ENCODE measurements at places on chromosomes 6 and 20.

- DNase-seq, result no peak
Observed at GRCh38 chr20:16018881-16019280, 554.4 kb downstream of the KIF16B start.

DNA sequence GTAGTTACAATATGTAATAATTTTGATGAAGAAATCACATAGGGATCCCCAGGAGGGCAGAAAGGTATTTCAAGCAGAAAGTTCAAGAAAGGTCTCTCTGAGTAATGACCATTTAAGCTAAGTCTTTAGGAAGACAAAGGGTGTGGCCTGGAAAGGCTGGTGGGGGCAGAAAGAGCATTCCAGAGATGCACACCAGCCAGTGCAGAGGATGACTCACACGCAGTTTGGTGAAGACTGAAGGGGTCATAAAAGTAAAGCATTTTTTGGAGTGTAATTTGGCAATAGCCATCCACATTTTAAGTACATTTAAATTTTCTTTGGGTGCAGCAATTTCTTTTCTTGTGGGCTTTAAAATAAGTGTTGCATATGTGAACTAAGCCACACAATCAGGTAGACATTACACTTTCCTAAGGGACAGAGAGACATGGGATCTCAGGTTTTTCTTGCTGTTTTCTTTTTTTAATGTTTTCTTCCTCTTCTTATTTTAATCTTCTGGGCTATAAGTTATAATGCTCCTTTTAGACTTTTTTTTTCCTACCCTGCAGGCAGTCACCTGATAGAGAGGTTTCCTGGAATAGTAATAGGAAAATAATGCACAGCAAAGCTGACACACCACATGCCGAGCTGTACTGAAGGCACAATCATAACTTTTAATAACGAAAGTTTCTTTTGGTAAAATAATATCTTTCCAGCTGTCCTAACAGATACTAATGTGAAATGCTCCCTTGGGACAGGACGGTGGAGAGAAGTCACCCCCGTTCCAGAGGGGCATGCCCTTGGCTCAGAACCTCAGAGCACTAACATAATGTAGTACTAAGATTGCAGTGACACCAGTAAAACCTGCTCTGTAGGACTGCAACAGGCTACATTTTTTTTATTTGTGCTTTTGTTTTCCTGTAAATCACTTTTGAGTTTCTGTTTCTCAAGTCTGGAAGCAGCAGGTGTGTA lies 49.6 kb upstream of the PTPRK start:
- no peak for DNase-seq

DNA sequence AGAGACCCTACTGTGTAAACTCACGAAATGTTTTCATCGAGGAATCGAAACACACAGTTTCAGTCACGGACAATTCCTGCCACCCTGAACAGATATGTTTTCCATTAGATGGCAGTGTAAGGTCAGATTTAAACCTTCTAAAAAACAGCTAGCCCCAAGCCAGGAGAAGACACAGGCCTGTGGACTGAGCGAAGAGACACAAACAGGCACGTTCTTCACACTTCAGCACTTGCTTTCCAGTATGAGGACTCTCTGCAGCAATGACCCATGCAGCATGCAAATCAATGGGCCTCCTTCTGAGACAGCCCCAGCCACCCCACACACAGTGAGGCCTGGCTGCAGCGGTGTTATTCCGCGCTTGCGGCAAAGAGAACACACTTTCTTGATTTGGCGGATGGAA lies 31.9 kb downstream of the HUS1B start:
- DNase-seq, result no peak

- no peak for DNase-seq
Observed at GRCh38 chr20:54113566-54113965, 43.2 kb upstream of the BCAS1 start.

DNA sequence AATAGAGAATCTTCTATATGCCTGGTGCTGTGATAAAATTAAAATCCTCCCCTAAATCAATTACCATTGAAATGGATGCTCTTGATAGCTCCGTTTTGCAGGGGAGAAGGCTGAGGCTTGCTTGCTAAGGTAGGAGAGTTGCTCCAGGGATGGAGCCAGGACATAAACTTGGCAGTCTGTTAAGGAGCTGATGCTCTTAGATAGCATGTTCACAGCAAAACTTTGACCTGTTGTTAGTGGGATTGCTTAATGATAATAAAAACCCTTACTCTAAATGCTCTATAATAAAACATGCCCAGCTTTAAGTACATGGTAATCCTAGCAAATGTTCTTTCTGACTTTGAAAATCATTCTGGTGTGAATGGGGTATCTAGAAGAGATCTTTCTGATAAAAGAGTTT lies 228.4 kb upstream of the JAG1 start:
- DNase-seq, result no peak

DNA sequence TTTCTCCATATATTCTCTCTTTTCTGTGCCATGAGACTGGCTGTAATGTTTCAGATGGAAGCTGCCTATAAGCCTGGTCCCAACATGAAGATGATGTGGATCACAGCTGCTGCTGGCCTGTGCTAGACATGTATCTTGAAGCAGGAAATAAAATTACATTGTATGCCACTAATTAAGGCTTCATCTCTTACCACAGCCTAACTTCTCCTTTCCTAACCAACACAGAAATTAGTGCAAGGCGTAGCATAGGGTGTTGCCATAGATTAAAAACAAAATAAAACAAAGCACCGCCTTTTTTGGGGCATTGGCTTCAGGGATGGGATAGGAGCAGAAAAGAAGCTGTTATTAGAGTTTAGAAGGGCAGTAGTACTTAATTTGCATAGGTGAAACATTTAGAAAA lies 4.7 kb upstream of the SLC17A4 start:
- no peak for DNase-seq

DNA sequence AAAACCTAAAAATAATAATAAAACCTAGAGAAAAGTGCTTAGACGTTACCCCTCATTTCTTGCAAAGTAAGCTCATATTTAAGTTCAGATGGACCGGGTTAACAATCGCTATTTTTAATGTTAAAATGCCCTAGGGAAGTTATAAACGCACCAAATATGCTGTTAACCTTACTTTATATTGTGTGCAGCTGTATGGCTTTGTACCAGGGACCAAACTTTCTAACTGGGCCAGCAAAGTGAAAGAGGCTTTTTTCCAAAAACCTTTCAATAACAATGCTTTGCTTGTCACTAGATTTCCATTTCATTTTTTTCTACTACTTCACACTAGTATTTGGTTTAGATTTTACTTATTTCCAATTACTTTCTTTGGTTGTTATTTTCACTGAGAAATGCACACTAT lies 248.5 kb downstream of the FOXC1 start:
- DNase-seq, result no peak

DNA sequence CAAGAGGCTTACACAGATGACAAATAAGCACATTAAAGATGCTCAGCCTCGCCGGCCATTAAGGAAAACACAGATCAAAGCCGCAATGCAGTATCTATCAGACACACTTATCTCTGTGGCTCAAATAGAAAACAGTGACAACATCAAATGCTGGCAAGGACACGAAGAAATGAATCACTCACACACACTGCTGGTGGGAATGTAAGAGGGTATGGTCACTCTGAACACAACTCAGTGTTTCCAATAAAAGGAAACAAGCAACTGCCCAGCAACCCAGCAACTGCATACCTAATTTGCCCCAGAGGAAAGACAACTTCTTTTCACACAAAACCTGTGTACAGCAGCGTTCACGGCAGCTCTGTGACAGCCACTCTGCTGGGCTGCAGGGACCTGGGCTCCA lies 155.8 kb downstream of the WDR27 start:
- DNase-seq, result no peak

- DNase-seq, result no peak
Observed at GRCh38 chr6:150163970-150164369, 21.1 kb downstream of the PPP1R14C start.

DNA sequence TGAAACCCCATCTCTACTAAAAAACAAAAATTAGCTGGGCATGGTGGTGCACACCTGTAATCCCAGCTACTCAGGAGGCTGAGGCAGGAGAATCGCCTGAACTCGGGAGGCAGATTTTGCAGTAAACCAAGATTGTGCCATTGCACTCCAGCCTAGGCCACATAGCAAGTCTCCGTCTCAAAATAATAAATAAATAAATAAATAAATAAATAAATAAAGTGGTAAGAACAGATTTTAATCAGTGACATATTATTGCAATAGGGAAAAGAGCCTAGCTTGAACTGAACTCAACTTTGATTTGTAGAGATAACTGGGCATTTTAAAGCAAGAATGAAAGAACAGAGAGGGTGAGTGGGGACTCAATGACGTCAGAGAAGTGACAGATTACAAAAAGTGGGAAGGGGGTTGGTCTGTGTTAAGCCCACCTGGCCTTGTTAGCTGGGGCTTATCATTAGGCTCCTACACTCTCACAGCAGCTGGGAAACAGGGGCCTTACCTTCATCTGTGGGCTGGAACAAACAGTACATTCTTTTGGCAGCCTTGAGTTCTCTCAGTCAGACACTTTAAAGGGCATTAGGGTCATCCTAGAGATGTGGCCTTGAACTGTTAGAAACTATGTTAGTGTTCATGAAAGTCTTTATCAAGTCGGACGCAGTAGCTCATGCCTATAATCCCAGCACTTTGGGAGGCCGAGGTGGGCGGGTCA lies 24.5 kb upstream of the KIFC1 start:
- DNase-seq, result no peak

DNA sequence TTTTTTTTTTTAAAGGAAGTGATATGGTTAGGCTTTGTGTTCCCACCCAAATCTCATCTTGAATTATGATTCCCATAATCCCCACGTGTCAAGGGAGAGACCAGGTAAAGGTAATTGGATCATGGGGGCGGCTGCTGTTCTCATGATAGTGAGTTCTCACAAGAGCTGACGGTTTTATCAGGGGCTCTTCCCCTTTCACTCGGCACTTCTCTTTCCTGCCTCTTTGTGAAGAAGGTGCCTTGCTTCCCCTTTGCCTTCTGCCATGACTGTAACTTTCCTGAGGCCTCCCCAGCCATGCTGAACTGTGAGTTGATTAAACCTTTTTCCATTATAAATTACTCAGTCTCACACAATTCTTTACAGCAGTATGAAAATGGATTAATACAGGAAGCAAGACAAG lies 64.3 kb downstream of the ZFP64 start:
- no peak for DNase-seq

DNA sequence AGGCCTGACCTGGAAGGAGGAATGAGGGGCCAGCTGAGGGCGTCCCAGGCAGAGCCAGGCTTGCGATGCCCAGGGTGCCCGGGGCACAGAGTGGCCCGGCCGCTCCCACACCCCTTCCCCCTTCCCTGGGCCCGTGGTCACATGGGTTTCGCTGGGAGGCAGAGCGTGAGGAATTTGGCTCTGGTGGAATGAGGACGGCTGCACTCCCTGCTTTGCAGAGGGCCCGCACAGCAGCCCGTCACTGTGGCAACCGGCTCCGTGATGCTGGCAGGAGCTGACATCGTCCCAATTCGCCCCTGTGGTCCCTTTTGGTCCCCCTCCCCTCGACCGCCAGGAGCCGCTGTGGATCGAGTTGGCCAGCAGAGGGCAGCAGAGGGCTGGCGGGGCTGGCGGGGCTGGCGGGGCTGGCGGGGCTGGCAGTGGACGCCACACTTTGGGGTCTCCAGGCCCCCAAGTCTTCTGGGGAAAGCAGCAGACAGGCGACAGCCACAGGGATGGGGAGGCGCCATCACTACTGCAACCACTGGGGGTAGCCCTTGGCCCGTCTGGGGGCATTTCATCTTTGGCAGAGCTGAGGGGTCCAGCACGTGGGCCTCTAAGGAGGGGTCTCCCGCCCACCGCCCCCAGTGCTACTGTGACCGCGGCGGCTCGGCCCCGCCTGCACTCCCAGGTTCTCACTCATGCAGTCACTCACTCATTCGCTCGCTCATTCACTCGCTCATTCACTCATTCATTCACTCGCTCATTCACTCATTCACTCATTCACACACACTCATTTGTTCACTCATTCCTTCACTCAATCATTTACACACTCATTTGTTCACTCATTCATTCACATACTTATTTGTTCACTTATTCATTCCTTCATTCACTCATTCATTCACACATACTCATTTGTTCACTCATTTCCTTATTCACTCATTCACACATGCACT lies 49.7 kb upstream of the BHLHE23 start:
- DNase-seq, result no peak

DNA sequence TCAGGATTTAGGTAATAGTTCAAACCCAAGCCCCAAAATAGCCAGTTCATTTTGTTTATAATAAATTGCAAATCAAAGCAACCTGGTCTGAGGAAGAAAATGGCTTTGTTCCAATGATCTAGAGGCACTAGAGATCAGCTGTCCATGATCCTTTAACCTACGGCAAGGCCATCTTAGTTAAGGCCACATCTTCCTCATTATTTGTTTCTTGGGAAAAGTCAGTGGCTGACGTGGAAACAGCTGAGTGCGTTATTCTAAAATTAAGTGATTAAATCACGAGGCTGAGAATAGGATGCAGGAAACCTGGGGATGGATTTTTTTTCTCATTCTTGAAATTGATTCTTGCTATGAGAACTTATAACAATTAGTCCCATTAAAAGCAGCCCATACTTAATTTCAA lies 10.1 kb upstream of the TENT5A start:
- no peak for DNase-seq

DNA sequence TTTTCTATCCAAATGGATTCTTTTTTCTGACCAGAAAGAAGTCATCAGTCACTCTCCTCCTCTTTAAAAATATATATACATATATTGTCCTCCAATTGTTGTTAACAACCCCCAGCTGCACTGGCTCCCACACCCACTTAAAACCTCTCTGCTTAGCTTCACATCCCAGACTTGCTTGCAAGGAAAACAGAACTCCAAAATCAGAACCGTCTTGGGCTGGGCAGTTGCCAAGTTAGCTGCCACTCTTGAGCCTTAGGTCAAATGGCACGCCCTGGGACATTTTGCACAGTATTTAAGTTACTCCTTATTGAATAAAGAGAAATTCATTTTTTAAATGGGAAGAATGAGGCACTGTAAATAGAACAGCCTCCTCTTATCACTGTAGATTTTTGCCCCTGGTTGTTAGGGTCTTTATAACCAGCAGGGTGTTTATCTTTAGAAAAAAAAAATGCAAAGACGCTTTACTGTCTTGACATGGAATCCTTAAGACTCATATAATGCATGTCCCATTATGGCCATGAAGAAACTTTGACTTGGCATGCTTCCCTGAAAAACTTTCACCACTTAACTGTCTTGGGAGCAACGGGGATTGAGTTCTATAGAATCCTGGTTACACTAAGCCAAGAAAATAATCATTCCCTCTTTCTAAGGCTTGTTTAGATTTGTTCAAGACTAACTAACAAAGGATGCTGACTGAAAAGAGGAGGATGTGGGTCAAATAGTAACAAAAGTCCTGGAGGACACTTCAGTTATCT lies 204.5 kb downstream of the ISM1 start:
- DNase-seq, result no peak

- no peak for DNase-seq
Observed at GRCh38 chr6:125865015-125865414, 74.3 kb downstream of the NCOA7 start.

DNA sequence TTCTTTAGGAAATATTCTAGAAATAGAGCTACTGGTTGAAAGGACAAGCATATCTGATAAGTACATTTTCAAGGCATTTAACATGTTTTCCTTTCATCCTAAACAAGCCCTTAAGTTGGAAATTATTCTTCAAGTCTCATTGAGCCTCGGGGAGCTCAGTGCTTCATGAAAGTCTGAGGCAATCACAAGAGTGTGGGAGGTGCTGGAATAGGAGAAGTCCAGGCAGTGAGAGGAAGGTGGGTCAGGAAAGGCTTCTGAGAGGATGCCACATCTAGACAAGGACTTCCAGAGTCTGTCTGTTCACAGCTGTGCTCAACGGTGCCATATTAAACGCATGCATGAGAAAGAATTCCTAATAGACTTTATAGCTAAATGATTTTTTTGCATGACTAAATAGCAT lies 69.8 kb downstream of the CD83 start:
- no peak for DNase-seq

GRCh38 chr20:18571578-18571977 lies 4.3 kb downstream of the SMIM26 start:
- DNase-seq, result no peak

All from GM18507 (cell line).